ENCODE measurements at places on chromosomes 11 and 22.

DNA sequence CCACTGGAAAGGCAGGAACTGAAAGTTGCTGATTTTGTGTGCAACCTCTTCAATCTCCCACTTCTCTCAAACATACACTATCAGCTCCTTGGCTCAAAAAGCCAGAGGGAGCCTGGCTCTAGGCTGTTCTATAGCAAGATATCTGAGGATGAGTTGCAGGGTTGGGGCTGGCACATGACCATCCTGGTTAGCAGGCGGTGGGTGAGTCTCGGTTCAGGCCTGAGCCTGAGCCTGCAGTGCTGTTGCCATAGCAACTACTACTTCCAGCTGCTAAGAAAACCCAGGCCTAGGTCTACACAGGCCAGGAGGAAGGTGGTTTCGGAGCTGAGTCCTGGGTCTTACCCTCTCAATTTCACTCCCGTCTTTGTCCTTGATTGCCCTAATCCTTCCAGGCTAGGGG, 39.0 kb downstream of the CWC15 start:
- no peak for DNase-seq

DNA sequence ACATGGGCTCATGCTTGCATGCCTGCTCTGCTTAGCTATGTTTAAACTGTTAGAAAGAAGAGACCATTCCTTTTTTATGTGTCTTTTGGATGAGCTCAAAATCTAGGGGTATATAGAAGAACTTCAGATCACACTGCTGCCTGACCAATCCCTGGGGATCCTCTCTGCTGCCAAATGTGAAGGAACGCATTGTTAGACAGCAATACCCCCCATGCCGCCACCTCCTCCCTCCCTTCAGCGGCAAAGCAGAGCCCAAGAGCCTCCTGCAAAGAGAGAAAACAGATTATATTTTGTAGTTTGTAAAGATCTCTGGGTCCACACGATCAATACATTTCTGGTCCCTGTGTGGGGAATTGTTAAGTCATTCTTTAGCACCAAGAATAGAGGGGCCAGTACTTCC, 677.6 kb downstream of the NTM start:
- DNase-seq: no peak

GRCh38 chr11:20208622-20209111, 48.4 kb upstream of the DBX1 start:
- DNase-seq: no peak

DNA sequence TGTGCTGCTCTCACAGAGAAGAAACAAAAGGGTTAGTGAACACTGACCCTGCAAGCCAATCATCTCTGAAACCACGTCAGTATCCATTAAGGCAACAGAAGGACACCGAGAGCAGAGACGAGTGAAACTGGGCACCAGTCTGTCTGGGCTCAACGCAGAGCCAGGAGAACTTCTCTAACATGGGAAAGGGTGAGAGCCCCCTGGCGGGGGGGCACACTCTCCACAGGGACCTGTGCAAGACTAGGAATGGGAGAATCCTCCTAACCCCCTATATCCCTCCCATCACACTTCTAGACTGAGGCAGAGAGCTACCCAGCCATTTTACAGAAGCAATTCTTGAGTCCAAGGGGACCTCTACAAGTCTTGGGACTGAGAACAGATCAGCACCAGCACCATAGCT, 285.8 kb downstream of the SOX6 start:
- DNase-seq: no peak

DNA sequence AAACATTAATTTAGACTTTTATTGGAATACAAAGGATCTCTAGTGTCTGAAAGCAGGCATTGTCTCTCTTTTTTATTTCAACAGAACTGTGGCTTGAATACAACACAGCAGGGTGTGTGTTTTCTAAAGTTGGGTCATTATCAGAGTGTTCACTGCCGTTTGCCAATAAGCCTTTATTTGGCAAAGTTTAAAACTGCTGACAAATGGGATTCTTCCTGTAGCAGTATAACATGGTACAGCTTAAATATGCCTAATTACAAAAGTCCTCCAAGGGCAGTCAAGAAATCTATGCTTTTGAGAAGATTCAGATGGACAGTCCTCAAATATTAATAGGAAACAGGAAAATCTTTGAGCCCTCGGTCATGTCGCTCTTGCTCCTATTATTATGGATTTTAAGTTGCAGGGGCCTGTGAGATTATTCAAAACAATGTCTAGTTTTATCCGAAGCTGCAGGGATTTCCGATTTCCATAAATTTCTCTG, 199.9 kb downstream of the MAML2 start:
- DNase-seq: no peak

Measured in lower lobe of right lung (tissue), 2 donors.